Foreskin keratinocyte (primary cell): ENCODE measurements at places on chromosomes 4 and X.

GRCh38 chr4:13705521-13706041 lies 78.1 kb upstream of the BOD1L1 start:
- DNase-seq = peak; percentile 83

- DNase-seq = no peak
These were observed at the start of gene CLCN4 for GRCh38 chrX:10156199-10157031. CLCN4 (plus strand) TSS chrX:10156975; CDS start chrX:10185033, 28,058 bp downstream.

GRCh38 chr4:16056681-16057385 lies 27.0 kb downstream of the PROM1 start:
- DNase-seq = no peak

- no peak for DNase-seq
These were observed 21.5 kb downstream of the NELFA start for GRCh38 chr4:1987296-1987695.

- DNase-seq = no peak
These were observed 922.1 kb downstream of the RAB28 start for GRCh38 chr4:12562021-12562420.

GRCh38 chrX:10904220-10904619 lies 206.9 kb upstream of the HCCS start:
- DNase-seq = no peak

DNA sequence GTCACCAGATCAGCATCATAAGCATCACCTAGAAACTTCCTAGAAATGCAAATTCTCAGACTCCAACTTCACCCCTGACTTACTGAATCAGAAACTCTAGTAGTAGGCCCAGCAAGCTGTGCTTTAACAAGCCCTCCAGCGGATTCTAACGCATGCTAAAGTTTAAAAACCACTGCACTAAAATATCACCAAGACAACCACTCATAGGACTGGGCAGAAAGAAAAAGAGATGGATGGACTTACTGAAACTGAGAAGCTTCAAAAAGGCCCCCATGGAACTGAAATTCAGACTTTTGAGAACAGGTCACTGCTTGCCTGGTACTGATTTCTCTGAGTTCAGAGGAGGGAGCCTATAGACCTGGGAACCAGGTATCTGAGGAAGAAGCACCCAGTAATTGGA lies 40.1 kb downstream of the FAM241A start:
- no peak for DNase-seq

DNA sequence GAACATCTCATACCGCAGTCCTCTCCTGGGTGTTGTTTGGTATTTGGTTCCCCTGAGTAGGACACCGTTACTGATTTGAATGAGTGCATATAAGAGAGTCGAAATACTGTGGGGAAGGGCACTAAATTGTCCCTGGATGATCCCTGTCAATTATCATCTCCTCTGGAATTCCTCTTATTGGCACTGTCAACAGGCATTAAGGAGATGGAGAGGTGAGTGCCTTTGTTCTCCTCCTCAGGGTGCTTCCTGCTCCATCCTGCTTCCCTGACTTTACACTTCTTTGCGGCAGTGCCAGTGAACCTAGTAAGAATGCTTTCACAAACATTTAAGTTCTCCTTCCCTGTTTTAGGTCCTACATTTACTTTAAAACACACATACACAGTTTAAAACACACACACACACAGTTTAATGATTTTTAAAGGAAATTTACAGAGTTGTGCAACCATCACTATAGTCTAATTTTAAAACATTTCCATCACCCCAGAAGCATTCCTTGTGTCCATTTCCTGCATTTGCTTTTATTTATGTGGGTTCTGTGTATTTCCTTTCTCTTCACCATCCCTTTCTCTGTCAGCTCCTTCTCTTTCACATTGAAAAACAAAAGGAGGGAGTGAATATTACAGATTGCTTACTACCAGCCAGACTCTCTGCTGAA lies 20.9 kb upstream of the ZRSR2 start:
- DNase-seq = no peak

DNA sequence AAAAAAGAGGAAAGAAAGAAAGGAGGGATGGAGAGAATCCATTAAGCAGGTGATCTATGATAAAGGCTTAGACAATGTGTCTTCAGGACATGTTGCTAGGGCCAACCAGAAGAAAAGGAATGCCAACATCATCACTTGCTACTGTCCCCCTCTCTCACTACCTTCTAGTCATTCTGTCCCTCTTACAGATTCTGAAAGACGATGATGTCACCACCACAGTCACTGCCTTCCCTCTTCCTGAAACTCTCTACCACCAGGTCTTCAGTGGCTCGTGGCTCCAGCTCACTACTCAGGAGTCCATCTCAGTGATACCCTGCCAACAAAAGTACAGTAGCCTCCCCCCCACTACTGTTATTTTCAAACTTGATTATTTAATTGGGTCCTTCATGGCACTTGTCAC lies 64.0 kb downstream of the KCNIP4 start:
- DNase-seq = no peak

DNA sequence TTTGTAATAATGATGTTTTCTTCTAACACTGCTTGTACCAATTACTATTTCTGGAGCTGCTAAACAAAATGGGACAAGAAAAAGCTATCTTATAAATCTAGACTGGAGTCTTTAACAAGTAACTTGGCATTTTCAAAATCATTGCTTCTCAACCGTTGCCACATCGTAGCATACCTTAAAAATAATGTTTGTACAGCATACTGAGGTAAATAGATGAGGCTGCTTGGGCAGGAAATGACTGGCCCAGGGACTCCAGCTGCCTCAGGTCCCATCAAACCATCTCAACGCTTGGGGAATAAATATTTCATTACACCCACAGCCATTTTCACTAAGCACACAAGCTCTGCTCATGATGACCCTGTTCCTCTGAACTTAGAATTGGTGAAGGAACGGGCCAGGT lies 115.1 kb downstream of the SPANXA1 start:
- DNase-seq = peak; percentile 40

GRCh38 chr4:10811991-10812390 lies 127.4 kb upstream of the CLNK start:
- no peak for DNase-seq

DNA sequence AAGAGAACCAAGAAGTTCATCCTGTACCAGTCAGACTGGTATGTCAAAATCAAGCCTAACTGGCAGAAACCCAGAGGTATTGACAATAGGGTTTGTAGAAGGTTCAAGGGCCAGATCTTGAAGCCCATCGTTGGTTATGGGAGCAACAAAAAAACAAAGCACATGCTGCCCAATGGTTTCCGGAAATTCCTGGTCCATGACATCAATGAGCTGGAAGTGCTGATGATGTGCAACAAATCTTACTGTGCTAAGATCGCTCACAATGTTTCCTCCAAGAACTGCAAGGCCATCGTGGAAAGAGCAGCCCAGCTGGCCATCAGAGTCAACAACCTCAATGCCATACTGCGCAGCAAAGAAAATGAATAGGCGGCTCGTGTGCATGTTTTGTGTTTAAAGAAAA lies 172.7 kb upstream of the MED14 start:
- no peak for DNase-seq

GRCh38 chrX:43560247-43560946 lies 95.7 kb upstream of the MAOA start:
- DNase-seq = no peak

DNA sequence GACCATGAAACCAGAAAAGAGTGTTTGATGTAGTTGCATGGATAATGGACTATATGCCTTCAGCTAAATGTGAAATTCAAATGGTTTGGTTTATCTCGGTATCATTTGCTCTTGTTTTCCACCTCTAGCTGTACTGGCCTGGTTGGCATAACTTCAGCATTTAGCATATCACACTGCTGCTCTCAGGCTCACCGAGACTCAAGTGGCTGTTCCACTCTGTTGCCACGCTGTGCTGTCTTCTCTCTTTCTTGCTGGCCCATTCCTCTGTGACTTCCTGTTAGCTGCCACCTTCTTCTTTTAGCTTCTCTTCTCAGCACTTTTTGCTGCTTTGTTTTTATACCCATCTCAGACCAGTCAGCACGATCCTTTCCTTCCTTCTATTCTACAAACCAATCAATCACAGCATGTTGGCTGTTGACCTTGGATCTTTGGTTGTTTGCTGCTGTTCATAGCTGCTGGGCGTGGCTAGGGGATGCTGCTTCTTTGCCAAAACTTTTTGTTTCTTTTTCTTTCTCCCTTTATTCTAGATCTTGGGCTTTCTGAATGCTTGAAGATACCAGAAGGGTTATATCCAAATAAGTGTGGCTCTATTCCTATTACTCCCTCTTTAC lies 24.0 kb downstream of the INTS6L start:
- no peak for DNase-seq

DNA sequence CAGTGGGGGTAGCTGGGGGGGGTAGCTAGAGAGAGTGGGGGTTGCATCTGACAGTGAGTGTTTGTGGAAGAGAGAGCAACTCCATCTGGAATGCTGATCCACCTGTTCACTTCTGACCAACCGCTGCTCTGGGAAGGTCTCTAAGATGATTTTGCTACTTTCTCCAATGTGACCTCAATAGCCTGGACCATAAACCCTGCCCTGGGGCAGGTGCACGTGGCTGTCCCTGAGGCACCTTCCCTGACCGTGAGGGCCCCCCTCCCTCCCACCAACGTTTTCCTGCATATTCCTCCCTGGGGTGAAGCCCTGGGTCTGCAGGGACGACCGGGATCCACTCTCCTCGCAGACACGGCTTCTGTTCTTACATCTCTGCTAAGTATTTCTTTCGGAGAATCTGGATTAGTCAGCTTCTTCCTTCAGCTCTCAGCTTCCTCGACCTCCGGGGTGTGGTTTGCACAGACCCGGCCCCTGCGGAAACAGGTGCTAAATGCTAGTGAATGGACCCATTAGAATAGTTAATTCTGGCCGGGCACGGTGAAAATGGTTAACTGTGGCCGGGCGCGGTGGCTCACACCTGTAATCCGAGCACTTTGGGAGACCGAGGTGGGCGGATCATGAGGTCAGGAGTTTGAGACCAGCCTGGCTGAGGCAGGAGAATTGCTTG lies 21.4 kb upstream of the PLCXD1 start:
- DNase-seq = no peak

GRCh38 chr4:53534684-53535083 lies 56.6 kb downstream of the LNX1 start:
- no peak for DNase-seq

GRCh38 chr4:101862595-101862994 lies 72.1 kb downstream of the BANK1 start:
- DNase-seq = no peak
